ENCODE measurements at places on chromosomes 6 and 20.
A peak's percentile ranks its signal among the peaks of the same experiment; 100 is the strongest.

DNA sequence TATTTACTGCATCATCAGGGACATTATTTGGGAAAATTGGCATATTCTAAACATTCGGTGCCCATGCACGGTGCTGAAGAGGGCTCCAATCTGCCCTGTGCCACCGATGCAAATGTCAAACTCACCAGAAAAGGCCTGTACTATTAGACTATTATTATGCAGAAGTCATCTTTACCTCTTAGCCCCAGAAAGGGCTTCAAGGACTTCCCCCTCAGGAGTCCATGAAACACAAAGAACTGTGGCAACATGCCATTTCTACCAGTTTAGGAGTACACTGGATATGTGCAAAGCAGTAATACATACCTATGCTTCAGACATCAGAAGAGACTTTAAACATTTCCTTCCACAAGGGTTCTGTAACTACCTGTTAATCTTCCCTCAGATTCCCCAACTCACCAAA lies 8.6 kb downstream of the DIDO1 start:
- no peak for DNase-seq

DNA sequence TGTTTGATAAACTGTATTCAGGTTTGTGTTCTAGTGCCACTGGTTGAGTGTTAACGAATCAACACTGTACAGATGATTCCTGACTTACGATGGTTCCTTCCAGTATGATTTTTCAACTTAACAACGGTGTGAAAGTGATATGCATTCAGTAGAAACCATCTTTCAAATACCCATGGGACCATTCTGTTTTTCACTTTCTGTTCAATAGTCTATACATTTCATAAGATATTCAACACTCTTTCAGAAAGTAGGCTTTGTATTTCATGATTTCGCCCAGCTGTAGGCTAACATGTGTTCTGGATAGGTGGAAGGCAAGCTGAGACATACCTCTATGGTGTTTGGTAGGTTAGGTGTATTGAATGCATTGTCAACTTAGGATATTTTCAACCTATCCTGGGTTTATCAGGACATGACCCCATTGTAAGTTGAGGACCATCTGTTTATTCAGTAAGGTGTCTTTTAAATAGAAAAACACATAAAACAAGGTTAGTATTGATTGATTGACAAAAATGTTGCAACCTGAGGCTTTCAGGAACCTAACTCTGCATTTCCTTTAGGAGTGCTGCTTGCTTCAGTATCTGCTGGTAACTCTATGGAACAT lies 32.3 kb downstream of the SYNJ2 start:
- no peak for DNase-seq

- peak; percentile 24 for DNase-seq
Measured at GRCh38 chr6:31945507-31946369, at the start of gene CFB. CFB (plus strand) TSS chr6:31946095; CDS start chr6:31946222, 127 bp downstream.

DNA sequence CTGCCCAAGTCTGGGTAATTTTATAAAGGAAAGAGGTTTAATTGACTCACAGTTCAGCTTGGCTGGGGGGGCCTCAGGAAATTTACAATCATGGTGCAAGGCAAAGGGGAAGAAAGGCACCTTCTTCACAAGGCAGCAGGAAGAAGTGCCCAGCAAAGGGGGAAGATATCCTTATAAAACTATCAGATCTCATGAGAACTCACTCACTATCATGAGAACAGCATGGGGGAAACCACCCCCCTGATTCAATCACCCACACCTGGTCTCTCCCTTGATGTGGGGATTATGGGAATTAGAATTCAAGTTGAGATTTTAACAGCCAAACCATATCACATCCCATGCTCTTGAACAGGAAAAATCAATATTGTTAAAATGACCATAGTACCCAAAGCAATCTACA lies 215.2 kb upstream of the TAB2 start:
- DNase-seq = no peak

DNA sequence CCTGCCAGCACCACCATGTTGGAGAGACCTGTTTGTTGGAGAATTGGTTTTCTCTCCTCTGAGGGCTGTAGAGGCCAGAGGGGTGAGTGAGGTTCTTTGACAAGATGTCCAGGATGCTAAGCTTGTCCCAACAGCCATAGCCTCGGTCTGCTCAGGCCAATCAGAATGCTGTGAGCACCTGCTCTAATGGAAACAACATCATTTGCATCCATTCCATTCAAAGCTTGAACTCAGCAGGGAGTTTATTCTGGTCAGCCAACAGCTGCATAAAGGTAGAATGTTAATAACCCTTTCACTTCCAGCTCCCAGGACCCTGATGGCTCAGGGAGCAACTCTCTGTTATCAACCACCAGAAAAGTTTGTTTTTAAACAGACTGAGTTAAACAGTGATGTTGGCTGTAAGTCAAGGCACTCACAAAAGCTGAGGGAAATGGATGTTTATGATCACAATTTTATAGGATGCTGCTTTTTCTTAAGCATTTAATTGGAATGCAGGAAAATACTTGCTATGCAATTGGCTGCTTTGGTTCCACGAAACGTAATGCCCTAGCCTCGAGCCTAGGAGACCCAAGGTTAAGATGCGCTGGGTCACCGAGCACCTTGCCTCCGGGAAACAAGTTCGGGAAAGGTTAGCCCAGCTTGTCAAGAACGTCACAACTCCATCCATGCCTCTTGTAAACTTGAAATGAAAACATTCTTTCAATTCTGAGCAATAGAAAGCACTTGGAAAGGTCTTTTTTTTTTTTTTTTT lies 155.2 kb downstream of the NFATC2 start:
- no peak for DNase-seq

- no peak for DNase-seq
Measured at GRCh38 chr6:157535340-157536222, 154.6 kb downstream of the ZDHHC14 start.

GRCh38 chr20:14611479-14611878 lies 274.1 kb upstream of the FLRT3 start:
- DNase-seq = no peak

- DNase-seq = no peak
Measured at GRCh38 chr20:50396623-50397022, 113.6 kb upstream of the PTPN1 start.

GRCh38 chr6:42211726-42212125 lies 5.9 kb downstream of the MRPS10 start:
- no peak for DNase-seq

DNA sequence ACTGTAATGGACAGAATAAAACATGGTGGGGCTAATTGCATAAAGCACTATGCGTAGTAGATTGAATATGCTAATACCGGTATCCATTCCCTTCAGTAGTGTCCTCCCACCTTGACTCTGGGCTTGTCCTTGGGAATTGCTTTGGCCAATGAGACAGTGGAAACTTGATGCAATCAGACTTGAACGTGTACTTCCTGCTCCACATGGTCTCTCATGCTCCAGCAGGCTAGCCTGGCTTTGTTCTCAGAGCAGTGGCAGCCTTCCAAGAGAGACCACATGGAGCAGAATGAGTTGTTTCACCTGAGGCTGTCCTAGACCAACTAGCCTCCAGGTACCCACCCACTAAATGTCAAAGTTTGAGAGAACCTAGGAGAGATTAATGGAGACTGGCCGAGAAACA lies 37.0 kb upstream of the BTBD3 start:
- no peak for DNase-seq

GRCh38 chr6:3610206-3610605 lies 141.3 kb downstream of the PXDC1 start:
- no peak for DNase-seq

DNA sequence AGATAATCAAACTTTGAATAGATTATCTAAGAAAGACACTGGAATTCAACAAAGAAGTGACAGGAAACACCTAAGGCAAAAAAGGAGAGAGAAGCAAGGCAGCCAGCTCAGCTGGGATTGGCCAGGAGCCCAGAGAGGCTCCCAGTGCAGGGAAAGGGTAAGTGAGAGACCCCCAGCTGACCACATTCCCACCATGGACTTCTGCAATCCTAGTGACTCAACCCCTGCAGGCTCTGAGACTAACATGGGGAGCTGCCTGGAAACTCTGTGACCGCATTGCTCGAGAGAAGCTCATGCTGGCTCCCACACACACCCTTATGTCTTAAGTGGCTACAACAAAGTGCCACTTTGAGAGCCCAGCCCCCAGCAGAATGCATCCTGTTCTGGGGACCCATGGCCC lies 215.1 kb downstream of the PACRG start:
- DNase-seq = no peak

DNA sequence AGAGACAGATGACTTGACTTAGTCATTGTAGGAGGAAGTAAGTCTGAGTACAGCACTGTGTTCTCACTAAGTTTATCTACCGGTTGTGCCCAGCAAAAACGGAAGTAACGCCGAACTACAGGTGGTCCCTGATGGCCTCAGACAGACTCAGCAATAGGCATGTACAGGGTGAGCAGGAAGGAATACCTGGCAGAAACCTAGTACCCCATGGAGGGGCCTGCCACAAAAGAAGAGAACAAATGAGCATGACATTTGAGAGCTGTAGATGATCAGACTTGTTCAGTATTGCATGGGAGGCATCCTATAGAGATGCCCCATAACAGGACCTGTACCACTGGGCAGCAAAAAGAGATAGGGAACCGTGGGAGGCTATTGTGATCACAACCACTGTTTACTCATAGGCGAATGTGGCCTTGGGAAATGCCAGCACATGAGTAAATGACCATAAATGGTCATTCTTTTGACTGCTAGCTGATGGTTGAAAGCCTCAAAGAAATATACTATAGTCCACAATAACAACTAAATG lies 106.4 kb upstream of the TAB2 start:
- DNase-seq = peak; percentile 30

DNA sequence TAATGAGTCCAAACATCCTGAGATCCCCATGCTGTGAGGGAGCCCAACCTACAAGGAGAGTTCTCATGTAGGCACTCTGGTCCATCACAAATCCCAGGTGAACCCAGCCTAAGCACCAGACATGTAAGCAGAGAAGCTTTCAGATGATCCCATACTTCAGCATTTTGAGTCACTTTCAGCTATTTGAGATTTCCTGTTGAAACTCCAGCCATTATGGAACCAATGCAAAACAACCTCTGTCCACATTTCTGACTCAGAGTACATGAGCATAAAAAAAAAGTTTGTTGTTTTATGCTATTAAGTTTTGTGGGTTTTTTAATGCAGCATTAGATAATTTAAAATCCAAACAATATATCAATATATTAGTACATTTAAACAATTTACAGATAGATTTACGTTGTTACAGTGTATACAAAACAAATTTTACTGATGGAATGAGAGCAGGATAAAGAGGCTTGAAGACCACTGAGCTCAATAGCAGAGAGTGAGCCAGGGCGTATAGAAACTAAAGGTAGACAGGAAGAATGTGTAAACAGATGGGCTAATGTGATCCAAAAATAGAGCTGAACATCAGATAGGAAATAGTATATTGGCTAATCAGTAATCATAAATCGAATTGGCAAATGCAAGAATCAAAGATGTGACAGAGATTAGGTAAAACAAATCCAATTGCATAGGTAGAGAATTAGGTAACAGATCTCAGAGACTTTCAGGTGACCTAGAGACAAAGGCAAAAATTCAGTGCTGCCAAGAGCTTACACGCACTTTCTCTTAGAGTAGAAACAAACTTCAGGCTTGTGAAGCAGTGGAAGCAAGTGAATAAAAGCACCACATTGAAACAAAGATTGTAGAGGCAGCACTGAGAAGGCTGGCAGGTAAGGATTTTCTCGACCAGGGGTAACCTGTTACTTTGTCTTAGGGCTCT lies 36.2 kb upstream of the PLCB1 start:
- DNase-seq = no peak

DNA sequence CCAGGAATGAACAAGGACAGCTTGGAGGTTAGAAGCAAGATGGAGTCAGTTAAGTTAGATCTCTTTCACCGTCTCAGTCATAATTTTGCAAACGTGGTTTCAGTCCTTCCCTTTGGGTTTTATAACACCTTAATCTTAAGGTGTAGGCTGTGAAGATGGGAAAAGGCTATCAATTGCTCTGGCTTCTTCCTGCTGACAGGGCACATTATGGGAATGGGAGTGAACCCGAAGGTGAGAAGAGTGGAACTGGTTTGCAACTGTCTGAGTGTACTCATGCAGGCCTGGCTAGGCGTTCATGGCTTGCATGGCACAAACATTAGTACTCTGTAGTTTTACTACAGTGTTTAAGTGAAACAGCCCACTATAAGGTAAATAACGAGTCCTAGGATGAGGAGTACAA lies 9.4 kb downstream of the TAF8 start:
- DNase-seq = no peak

- DNase-seq = no peak
Measured at GRCh38 chr6:135906972-135907465, 55.5 kb downstream of the PDE7B start.

GRCh38 chr6:111113336-111114086 lies 26.2 kb downstream of the SLC16A10 start:
- peak; percentile 47 for DNase-seq

GRCh38 chr6:37819177-37819801 lies at the start of gene ZFAND3:
ZFAND3 (plus strand) TSS chr6:37819727; CDS start chr6:37819946, 219 bp downstream.
- DNase-seq = peak; percentile 95

GRCh38 chr6:151757506-151757955 lies 50.0 kb upstream of the ESR1 start:
- no peak for DNase-seq

DNA sequence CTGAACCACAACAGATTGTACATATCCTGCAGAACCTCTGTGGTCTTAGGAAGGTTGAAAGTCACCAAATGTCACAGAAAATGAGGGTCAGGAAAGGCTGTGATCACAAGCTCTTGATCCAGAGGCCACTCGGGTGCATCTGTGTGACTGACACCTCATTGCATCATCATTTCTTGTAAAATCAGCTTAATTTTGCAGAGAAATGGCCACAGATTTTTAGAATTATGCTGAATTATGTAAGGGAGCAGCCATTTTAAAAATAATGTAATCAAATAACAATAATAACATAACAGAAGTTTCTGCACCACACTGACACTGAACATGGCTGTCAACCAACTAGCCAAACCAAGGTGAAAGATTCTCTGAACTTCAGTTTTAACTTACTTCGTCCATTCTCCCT lies 32.5 kb upstream of the PRND start:
- no peak for DNase-seq

- DNase-seq = peak; percentile 22
Measured at GRCh38 chr6:42255050-42255449, 37.4 kb upstream of the MRPS10 start.

DNA sequence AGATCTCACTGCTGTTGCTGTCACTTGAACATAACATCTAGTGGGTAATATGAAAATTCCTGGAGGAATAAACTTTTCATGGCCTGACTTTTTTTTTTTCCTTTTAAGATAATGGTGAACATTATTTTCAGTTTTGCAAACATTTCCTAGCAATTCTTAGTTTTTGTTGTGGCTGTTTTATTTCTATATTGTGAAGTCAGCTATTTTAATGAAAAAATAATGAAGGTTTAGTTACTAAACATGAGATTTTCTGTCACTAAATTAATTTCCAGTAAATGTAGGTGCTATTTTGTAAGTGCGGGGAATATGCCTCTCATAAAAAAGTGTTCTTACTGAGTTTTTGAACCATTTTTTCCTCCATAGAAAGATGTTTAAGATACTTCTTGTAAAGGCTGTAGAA lies 23.4 kb upstream of the FAM209A start:
- DNase-seq = no peak

DNA sequence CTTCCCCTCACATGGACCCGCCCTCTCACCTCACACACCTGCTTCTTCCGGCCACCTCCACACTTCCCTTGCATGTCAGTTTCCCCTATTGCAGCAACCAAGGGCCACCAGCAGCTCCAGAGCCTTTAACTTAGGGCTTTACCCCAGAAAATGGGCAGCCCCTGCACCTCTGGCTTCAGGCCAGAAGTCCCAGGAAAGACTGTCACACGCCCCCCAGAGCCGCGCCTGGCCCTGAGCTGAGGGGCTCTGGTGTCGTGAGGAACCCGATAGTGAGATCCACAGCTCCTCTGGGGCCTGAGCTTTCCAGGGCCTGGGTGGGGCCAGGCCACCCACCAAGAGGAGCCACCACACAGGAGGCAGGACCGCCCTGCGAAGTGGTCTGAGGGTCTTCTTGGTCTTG lies 182.4 kb downstream of the DLL1 start:
- DNase-seq = no peak

All from activated CD4-positive, alpha-beta T cell treated with anti-CD3 and anti-CD28 coated beads, Interleukin-2, amount 50 U/mL, for 48 hours (primary cell).